Cerebellar cortex (tissue), 1 donor: ENCODE measurements at places on chromosomes 1 and 21.

DNA sequence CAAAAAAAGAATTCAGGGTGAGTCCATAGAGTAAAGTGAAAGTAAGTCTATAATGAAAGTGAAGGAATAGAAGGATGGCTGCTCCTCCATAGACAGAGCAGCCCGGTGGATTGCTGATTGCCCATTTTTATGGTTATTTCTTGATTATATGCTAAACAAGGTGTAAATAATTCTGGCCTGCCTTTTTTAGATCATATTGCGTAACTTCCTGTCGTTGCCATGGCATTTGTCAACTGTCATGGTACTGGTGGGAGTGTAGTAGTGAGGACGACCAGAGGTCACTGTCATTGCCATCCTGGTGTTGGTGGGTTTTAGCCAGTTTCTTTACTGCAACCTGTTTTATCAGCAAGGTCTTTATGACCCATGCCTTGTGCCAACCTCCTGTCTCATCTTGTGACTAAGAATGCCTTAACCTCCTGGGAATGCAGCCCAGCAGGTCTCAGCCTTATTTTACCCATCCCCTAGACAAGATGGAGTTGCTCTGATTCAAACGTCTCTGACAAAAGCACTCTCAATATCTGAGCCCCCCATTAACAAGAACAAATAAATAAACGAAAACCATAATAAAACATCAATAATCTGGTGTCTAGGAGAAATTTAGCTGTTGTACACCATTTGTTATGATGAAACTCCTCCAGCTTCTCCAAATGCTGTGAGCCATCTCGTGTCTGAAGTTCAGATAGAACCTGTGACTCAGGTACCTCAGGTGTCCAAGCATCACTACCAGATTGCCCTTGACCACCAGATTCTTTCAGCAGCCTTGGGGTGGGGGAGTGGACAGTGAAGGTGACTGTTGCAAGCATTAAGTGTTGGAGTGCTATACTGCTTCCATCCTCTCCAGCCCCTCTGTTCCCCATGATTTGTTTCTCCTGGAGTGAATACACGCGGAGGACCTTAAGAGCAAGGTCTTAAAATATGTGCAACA, 36.0 kb downstream of the EBNA1BP2 start:
- no peak for DNase-seq

DNA sequence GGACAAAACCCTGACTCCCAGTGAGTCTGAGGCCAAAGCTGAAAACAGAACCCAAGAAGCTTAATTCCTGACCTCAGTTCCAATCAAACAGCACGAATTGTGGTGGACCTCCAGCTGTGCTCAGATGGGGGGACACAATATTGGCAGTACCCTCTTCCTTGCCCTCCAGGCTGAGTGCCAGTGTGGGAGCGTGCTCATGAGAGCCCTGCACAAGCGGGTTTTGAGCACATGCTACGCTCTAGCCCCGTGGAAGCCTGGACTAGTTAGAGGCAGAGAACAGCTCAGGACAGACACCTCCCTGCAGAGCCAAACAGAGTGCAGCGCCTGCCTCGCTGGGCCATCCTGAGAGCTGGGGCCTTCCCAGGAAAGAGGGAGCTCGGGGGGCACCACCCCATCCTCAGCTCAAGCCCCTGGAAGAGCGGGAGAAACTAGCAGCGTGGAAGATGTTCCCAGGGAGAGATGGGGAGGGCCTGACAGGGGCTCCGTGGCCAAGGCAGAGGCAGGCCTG, 2.8 kb upstream of the SLC25A34 start:
- DNase-seq, result peak; percentile 49

DNA sequence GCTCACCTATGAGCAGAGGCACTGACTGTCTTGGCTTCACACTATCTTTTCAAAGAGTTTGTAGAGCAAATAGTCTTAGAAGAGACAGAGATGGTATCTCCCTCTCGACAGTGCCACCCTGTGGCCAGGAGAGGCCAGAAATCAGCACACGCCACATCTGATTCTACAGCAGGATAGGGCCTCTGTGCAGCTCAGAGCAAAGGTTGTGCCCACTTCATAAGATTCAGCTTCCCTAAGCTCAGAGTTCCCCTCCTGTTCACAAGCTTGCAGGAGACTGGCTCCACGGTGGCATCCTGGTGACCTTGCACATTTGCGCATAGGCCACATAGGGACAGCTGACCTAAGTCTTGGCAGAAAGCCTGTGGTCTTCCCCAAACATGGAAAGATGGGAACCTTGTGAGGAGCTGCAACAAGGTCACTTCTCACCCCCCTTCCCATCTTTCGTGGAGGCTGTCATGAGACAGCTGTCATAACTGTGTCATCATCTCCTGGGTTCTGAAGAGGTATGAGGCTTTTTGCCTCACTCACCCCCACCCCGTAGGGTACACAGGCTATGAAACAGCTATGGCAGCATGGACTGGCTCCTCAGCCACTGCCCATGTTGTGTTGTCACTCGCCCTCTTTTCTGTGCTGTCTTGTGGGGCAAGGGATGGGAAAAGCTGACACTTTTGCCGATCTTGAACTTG, 3.0 kb downstream of the ITLN2 start:
- DNase-seq, result peak; percentile 48

- no peak for DNase-seq
Observed at GRCh38 chr1:39130325-39130724, 74.2 kb upstream of the MACF1 start.

GRCh38 chr1:47809301-47810084, 187.7 kb downstream of the TRABD2B start:
- no peak for DNase-seq

- peak; percentile 76 for DNase-seq
Observed at GRCh38 chr1:36136535-36136934, 11.5 kb upstream of the COL8A2 start.

DNA sequence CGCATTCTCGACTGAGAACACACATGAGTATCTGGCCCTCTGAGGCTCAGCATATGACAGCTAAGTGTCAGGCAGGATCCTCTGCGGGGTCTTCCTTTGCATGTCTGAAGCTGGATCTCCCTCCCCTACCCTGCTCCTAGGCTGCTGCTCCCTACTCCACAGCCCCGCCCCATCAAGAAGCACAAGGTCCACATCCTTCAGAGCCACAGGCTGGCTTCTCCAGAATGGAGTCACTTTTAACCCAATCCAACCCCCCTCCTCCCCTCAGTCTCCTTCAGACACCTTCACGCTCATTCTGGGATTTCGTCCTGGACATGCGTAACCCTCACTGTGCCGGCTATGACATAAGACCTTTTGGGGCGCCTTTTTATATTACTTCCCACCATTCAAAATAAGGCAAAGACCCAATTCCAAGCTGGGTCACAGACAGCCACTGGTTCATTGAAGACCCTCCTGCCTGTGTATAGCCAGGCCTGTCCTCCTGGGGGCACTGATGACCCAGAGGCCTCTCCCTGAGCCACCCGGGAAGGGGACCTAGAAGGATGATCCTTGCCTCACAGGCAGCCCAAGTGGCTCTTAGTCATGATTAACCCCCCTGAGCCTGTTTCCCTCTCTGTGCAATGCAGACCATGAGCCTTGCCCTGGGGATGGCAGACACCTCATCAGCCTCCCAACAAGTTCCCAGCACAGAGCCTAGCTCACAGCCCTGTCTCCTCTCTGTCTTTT, 4.7 kb downstream of the ADGRB2 start:
- DNase-seq, result peak; percentile 30

- DNase-seq, result no peak
Observed at GRCh38 chr1:184866991-184867788, 107.1 kb downstream of the NIBAN1 start.

- DNase-seq, result peak; percentile 98
Observed at GRCh38 chr1:18922319-18922726, 20.0 kb upstream of the ALDH4A1 start.

GRCh38 chr1:235631816-235632215, 17.8 kb downstream of the GNG4 start:
- no peak for DNase-seq

DNA sequence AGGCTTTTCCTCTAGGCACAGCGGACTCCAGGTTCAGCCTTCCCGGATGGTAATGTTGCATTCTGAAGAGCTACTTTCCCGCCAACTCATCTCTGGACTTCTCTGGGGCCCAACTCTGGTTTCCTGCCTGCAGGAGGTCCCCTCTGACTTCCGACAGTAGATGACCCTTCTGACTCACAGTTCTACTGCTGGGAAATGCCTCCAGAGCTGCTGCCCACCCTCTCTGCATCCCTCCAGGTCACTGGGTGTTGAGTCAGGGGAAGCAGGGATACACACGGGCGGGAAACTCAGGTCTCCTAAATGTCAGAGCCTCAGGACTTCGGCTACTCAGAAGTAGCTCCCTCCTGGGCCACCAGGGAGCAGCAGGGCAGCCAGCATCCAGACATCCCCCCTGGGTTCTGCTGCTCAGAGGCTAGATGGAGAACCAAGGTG, 2.1 kb upstream of the KIF21B start:
- DNase-seq, result peak; percentile 54

DNA sequence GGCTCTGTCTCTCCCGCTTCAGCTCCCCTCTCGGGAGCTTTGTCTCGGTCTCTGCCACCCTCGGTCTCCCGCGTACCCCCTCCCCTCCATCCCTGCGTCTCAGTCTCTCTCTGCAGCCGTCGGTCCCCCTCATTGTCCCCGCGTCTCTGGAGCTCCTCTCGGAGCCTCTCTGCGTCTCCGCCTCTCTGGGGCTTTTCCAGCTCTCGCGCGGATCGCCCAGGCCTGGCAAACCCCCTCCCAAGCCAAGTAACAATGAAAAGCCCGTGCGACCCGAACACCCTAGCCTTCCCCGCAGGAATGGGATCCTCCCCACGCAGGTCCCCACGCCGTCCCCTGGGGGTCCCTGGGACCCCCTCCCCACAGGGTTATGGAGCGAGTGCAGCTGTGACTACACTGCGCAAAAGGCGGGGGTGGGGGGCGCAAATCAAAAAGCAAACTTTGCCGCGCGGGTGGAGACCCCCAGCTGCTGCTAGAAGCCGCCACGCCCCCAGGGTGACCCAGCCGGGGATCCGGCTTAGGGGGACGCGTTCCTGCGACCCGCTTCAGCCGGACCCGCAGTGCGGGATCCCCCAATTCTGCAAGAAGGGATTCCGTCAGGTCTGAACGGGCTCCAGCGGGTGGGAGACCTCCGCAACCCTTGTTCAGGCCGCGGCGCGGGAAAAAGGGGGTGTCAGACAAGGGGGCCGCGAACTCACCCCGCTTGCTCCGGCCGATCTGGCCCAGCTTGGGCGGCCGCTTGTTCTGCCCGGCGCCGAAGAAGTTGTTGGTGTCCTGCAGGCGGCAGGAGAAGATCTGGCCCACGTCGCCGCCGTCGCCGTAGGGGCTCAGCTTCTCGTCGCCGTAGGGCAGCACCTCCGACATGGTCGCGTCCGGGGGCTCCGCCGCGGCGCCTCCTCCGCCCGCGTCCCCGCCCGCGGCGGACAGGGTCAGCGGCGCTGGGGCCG, 1.2 kb downstream of the CAMK2N1 start:
- no peak for DNase-seq
